ENCODE measurements at places on chromosomes 2 and 18. TPM values are rescaled to one million over a fixed set of nuclear protein-coding genes. Genes with fewer than 3 reads are reported as not detected.

Gene FHOD3
- total RNA-seq = not detected

Gene CROCC2
- total RNA-seq = not detected

Gene REG3G
- total RNA-seq = not detected

Gene SERPINB10
- total RNA-seq = not detected

Gene FBXO11
- 22.5 TPM for total RNA-seq

Gene SPATA3
- not detected for total RNA-seq

Gene SERPINB11
- total RNA-seq = not detected

Gene TMEM200C
- total RNA-seq = not detected

Gene TXNDC2
- total RNA-seq = 0.33 TPM

- DNase-seq = no peak
Observed at GRCh38 chr2:179440642-179441251, 176.1 kb upstream of the SESTD1 start.

DNA sequence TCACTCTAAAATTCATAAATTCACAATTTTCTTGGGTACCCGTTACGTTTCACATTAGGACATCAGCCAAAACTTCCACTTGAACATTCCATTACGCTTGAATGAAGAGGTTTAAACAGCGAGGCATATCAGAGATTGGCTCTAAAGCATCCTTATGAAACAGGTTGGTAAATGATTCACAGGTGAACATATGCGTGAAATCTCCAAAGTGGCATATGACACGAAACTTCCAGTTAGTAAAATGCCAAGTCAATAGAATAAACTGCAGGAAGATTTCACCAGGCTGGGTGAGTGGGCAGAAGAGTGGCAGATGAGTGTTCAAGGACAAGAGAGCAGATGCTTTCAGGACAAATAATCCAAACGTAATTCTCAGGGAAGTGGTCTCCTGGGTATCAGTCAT lies 33.9 kb upstream of the GLS start:
- DNase-seq = no peak

- DNase-seq = peak; percentile 25
Observed at GRCh38 chr2:230124757-230125431, 56.2 kb upstream of the SLC16A14 start.

DNA sequence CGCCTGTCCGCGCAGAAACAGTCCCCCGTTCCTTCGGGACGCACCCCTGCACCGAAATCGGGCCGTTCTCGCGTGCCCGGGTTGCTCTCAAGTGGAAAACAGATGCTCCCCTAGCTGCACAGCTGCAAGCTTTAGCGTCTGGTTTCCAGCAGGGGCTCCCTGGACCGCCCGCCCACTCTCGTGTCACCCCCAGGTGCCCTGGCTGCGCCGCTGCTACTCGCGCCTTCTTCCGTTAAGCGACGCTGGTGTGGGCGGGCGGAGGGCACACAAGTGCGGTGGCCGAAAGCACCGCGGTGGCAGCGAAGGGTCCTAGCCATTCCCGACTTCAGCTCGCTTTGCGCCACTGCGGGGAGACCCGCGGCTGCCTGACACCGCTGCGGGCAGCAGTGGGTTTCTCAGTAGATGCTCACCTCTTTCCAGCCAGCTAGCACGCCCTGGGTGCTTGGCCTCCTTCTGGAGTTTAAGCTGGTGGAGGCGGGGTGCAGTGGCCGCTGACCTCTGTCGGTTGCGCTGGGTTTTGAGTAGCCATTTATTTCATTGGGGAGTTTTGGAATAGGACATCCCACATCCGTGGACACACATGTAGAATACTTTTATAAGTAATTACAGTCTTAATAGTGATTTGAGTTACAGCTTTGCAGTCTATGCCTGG lies 806 bp downstream of the ZNF407 start:
- peak; percentile 38 for DNase-seq

- DNase-seq = peak; percentile 4
Observed at GRCh38 chr2:137659616-137660015, 304.7 kb upstream of the HNMT start.

DNA sequence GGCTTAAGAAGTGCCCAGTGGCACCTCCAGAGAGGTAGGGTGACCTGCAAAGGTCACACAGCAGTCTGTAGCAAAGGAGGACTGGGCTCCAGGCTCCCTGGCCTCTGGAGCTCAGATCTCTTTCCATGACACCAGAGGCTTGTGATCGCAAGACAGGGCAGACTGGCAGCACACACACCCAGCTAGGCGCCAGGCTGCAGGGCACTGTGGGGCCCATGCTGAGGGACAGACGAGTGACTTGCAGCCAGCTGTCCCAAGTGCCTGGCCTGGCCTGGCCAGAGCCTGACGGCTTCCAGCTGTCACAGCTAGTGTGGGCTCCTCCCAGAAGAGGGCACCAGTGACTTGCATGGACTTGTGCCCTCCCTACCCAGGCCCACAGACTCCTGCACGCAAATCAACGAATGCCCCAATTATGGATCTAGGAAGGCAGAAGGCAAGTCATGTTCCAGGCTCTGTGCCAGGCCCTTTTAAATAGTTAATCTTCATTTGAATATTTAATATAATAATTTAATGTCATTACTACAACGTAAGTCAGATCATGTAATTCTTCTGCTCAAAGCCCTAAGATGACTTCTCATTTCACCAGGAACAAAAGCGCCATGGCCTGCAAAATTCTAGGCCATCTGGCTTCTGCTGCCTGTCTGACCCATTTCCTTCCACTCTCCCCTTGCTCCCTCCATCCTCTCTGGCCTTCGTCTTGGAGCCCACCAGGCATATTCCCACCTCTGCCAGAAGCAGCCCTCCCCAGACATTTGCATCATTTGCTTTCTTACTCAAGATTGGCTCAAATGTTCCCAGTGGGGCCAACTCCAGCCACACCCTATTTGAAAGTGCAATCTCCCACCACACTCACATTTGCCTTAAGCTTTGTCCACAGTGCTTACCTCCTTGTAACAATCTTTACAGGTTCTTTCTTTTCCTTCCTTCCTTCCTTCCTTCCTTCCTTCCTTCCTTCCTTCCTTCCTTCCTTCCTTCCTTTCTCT lies 3.7 kb upstream of the SPEG start:
- peak; percentile 36 for DNase-seq

GRCh38 chr2:132417430-132418035 lies 928 bp downstream of the GPR39 start:
- DNase-seq = no peak

- DNase-seq = peak; percentile 21
Observed at GRCh38 chr18:54162431-54162830, 62.0 kb downstream of the MBD2 start.

DNA sequence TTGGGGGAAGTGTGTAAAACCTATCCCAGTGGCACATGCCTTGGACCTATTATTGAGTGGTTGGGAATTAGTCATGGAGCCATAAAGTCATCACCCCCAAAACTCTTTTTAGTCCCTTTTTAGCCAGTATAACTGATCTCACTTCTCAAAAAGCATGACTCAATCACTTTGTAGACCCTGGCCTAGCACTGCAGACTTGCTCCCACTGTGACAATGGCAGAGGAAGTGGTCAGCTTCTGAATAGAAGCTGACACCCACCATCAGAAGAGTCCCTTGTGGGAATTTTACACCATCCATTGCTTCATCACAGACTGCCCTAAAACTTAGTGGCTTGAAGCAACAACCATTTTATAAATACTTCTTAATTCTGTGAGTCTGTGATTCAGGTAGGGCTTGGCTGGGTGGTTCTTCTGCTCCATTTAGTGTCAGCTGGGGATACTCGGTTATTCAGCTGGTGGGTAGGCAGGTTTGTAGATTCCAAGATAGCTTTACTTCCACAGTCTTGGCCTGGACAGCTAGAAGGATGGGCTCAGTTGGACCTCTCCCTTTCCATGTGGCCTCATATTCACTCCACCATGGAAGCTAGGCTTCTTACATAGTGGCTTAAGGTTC lies 10.8 kb upstream of the ITGA6 start:
- no peak for DNase-seq

- peak; percentile 97 for DNase-seq
Observed at GRCh38 chr2:207394812-207395534, 134.8 kb upstream of the CREB1 start.

DNA sequence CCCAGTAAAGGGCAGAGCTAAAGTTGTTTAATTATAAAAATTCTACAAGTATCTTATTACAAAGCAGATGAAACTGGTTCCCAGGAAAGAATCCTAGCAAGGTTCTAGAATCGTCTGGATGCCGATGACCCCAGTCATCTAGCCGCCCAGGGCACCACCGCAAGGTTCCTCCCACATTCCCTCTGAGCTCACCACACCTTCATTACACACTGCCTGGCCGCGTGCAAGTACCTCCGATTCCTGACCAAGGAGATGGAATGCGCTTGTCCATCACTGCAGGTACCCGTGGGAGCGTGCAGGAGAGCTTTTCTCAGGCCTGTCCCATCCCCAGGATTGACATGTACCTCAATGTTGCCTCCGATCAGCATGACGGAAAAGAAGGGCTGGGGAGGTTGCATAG lies 158.5 kb downstream of the LAMA1 start:
- no peak for DNase-seq

GRCh38 chr18:48767090-48767690 lies 183.6 kb downstream of the SMAD7 start:
- no peak for DNase-seq

DNA sequence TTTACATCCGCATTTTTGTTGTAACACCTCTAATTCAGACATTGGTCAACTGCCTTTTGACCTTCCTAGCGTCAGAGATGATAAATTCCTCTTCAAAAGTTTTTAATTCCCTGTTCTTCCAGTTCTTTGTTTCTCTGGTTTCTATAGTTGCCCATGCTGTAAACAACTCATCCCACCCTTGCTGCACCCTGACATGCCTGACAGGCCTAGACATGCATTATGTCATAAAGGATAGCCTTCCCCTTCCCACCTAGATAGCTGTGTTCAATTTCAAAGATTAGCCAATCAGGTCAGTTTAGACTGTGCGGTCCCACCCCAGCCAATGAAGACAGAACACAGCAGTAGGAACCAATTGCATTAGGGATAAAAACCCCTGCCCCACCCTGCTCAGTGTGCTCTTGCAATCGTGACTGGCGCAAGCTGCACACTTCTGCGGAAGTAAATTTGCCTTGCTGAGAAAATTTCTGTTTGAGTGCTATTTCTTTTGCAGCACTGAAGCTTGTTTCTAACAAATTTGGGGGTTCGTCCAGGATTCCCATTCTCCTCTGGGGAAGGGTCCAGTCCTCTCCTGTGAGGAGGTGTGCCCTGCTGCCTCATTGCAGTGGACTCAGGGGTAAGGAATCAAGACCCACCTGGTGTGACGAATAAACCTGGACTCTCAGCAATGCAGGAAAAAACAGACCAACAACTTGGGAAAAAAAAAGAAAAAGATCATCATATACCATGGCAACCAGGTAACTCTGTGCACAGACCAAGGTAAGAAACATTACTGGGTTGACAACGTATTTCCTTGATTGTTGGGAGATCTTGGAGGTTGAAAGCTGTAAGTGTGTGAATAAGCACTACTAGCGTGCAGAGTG lies 9.1 kb upstream of the SAP130 start:
- DNase-seq = no peak

DNA sequence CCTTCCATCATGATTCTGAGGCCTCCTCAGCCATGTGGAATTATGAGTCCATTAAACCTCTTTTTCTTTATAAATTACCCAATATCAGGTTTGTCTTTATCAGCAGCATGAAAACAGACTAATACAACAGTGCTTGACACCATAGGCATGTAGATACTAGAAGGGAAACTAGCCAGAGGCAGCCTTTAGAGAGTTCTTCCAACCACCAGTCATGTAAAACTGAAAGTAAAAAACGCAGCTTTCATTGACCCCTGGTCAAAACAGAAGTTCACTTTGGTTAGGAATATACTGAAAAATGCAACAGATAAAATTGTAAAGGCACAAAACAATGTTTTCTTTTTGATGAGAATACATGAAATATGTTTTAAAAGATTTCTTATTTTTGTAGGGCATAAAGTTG lies 122.8 kb upstream of the L3MBTL4 start:
- DNase-seq = no peak

DNA sequence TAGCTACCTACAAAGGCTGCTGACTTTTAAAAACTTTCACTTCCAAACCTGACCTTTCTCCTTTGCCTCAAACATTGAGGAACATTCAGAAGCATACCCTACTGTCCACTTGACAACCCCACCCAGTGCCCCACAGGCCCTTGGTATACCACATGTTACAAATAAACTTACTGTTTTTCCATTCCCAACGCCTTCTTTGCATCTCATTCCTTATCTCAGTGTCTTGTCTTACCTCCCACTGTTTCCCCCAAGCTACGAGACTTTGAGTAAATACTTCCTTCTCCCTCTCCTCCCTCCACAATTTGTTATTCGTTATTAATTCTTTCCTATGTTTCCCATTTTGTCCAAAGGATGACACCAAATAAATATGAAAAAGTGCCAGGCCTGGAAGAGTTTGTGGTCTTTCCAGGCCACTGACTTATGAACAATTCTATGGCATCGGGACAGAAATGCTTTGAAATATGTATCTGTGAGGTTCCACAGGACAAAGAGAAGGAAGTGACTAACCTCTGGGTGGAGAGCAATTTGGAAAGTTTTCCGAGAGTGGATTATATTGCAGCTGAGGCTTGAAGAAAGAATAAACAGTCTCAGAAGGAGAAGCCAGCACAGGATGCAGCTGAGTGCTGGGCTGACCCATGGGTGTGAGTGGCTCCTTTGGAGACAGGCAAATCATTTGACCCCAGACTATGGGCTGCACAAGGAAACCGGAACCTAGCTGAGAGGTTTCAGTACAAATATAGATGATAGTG lies 409.0 kb downstream of the LPIN1 start:
- peak; percentile 99 for DNase-seq

- no peak for DNase-seq
Observed at GRCh38 chr2:241258505-241259280, 56.8 kb downstream of the HDLBP start.

GRCh38 chr18:39341129-39341528 lies 1775.5 kb upstream of the CELF4 start:
- no peak for DNase-seq

GRCh38 chr2:119668546-119668945 lies 10.5 kb upstream of the TMEM177 start:
- DNase-seq = no peak

DNA sequence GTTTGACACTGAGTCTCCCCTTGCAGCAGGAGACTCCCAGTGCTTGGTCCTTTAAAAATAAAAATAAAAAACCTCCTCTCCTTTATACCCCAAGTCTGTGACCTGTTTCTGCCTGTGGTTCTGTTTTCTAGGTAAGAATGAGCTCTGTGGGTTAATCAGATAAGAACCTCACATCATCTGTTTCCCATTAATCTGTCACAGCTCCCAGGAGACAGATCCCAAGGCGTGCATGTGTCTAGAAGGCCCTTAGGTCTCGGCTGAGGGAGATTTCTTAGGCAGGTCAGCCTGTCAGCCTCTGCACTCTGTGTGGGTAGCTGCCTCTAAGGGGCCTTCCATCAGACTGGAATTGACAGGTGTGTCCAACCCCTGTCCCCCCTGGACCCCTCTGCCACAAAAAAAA lies 80.7 kb downstream of the FHOD3 start:
- DNase-seq = no peak

DNA sequence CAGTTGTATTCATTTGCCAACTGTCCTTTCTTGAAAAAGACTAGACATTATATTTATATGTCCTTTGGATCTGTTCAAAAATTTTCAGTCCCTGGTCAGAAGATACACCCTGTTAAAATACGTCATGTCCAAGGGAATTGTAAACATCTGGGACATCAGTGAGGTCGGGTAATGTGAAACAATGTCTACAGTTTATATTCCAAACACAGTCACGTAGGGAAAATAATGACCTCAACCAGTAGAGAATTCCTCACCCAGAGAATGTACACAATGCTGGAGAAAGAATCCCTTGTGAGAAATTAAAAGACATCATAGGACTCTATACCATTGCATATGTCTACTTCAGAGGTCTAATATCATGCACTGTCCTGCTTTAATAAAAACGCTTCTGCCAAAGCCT lies 888.0 kb upstream of the CHAC2 start:
- no peak for DNase-seq
